ENCODE measurements at places on chromosomes 3 and 15. TPM values are rescaled to one million over a fixed set of nuclear protein-coding genes. Genes with fewer than 3 reads are reported as not detected.

SLCO2A1 gene
- total RNA-seq, result 4.5 TPM

WNT5A gene
- total RNA-seq, result 14.6 TPM

SH2D7 gene
- total RNA-seq, result not detected

SLC15A2 gene
- 0.18 TPM for total RNA-seq

IQCH gene
- 2.3 TPM for total RNA-seq

ADCY5 gene
- 0.18 TPM for total RNA-seq

GOLGA8S gene
- total RNA-seq, result not detected

ROBO2 gene
- 0.32 TPM for total RNA-seq

MAP1A gene
- 9.2 TPM for total RNA-seq

C3orf70 gene
- 2.4 TPM for total RNA-seq

CTXN2 gene
- total RNA-seq, result not detected

EXD1 gene
- not detected for total RNA-seq

SLC27A2 gene
- not detected for total RNA-seq

ARL6IP5 gene
- total RNA-seq, result 120 TPM

TRMT10C gene
- 18.8 TPM for total RNA-seq

GP9 gene
- total RNA-seq, result not detected

MON1A gene
- total RNA-seq, result 13.0 TPM

CASR gene
- not detected for total RNA-seq

WHAMM gene
- total RNA-seq, result 2.4 TPM

CSTA gene
- total RNA-seq, result 1.3 TPM

Measured in cardiac atrium fibroblast (primary cell).